ENCODE measurements at places on chromosomes 11 and 22.
A peak's percentile ranks its signal among the peaks of the same experiment; 100 is the strongest.

DNA sequence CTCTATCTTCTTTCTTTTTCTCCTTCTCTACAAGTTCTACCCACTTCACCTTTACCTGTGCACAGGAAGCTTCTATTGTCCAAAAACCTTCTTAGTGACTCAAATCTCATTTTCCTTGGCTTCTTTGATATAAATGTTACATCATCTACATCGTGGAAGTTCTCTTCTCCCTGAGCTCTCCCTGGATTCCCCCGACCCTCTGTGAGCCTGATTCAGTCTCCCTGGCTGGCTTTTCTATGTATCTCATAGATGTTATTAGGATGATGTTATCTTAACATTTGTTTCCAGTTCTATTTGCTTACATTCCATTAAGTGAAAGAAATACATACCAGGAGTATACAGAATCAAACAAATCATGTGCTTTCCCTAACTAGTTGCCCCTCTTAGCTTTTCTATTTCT lies 235.8 kb upstream of the PITPNB start:
- no peak for DNase-seq

DNA sequence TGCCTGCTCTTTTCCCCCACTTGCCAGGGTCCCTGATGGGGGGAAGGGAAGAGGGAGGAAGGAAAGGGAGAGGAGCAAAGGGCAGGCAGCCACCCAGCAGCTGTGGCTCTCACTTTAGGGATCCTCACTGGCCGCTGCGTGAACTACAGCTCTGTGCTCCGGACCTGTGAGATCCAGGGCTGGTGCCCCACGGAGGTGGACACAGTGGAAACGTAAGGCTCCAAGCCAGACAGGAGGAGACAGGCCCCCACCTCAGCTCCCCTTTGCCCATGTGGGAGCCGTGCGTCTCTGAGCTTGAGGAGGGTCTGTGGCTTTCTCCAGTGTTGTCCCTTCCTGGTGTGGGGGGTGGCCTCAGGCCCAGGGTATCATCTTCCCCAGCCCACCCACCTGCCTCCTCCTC lies 9.9 kb downstream of the P2RX3 start:
- no peak for DNase-seq

- DNase-seq = no peak
These were observed 86.0 kb downstream of the PKNOX2 start for GRCh38 chr11:125250318-125251213.

DNA sequence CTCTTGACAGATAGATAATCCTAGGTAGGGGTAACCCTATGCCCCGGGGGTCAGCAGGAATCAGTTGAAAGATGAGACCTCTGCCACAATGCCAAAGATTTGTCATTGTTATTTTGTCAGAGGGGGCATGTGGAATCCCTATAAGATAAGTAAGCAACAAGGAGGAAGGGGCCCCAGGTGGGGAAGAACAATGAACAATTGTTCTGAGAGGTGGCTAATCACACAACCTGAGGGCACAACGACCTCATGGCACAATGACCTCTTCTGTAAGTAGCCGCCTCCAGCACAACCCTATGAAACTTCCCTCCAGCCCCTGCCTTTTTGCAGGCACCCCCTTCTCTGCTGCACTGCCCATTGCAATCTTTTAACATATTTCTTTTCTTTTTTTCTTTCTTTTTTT lies 11.8 kb upstream of the FBLN1 start:
- no peak for DNase-seq

DNA sequence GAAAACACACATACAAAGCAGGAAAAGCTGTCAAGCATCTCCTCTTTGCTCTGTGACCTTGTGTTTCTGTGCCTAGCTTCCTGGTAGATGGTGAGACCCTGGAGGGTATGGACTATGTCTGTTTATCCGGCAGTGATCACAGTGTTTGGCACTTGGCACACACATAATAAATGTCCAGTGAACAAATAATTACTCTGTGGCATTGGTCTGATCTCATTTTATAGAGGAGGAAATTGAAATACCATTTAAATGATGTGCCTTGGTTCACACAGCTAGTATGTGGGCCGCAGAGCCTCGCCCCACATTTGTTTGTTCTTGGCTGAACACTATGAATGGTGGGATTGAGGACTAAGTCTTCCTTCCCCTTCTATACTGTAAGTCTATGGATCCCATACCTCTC lies 104.7 kb upstream of the SPON1 start:
- DNase-seq = no peak

GRCh38 chr11:22221143-22221542 lies 28.3 kb downstream of the ANO5 start:
- DNase-seq = no peak

GRCh38 chr11:36253238-36253637 lies 36.0 kb downstream of the COMMD9 start:
- DNase-seq = no peak

DNA sequence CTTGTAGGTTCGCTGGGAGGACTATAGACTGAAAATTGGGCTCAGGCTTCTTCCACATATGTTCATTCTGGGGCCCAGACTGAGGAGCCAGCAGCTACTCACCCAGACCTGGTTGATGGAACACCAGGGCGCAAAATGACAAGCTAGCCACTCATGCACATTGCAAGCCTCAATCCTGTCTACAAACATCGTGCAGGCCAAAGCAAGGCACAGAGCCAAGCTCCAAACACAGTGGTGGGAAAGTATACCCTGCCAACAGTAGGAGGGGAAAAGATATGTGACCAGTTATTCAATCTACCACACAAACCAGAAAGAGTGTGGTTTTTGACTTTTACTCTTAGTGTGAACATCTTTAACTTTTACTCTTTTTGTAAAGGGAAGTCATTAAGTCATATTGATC lies 660.5 kb downstream of the NTM start:
- DNase-seq = no peak

GRCh38 chr22:17579535-17579981 lies 16.3 kb downstream of the SLC25A18 start:
- no peak for DNase-seq

DNA sequence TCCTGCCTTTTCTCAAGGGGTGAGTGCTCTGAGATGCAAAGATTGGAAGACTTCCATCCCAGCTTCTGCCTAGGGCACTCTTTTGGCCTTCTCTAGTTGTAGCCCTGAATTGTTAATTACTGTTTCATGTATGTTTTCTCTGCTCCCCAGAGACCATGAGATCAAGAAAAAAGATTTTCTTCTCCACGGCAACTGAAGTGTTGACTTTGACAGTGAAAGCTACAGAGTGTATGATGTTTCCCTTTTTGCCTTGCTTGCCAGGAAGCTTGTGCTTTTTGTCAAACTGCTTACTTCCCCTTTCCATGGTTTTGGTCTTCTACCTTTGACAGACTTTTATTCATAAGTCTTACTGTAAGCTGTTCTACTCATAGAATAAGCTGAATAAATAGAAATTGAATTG lies 23.3 kb upstream of the EIF3D start:
- DNase-seq = no peak

DNA sequence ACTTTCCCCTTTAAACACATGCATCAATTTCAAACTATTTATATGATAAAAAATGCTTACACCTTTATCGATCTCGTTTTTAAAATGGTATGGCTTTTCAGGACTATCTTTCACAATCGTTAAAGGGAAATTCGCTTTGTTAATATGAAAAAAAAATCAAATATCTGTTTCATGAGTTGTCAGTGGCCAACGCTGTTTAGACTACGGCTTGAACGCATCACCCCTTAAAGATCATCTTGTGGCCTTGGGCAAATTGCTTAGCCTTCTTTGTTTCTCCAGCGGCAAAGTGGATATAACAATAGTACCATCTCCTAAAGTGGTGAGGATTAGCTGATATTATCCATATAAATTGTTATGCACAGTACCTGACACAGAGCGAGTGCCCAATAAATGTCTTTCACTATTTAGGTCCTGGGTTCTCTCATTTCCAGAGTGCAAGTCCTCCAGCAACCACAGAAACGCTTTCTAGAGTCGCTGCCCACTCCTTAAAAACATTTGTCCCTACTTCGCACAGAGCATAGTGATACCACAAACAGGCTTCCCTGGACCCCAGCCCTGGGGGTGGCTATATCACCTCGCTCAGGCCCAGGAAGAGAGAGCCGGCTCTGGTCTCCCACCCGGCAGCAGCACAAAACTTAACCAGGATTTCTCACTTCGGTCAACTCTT lies 904 bp downstream of the SLC35F2 start:
- DNase-seq = no peak

DNA sequence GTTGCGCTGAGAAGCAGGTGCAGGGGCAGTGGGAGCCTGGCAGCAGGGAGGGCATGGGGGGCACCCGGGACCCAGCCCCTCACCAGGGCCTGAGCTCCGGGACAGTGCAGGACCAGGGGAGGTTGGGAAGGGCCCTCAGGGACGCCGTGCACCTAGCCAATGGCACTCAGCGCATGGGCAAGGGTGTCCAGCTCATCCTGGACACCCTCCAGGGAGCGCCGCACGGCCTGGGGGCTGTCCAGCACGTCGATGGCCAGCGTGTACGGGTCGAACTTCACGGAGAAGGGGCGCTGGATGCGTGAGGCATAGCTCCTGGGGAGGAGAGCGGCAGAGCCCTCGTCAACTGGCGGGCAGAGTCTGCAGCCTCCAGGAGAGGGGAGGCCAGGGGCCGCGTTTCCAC lies 3.1 kb upstream of the INS start:
- no peak for DNase-seq

DNA sequence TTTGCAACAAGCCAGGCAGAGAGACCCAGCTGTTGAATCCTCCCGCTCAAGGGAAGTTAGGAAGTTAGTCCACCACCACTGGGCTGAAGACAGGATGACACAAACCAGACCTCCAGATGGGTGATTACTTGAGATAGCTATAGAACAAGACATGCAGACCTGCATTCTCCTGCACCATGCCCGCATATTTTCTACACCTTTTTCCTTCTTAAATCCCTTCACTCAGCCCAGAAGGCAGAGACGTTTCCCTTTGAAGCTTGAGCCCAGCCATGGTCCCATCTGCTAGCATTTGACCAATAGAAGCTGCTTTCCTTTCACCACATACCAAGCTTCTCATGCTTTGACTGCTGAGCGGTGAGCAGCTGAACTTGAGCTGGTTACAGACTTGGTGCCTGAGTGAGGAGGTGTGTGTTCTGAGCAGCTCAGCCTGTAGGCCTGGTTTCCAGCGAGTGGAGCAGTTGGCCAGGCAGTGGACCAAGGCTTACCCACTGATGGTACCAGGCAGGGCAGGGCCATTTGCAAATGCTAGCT lies 29.2 kb upstream of the CBX6 start:
- DNase-seq = no peak

GRCh38 chr11:126592496-126593410 lies 237.3 kb downstream of the ST3GAL4 start:
- no peak for DNase-seq

GRCh38 chr11:106474274-106474673 lies 396.8 kb downstream of the AASDHPPT start:
- no peak for DNase-seq

- no peak for DNase-seq
These were observed 20.8 kb downstream of the MUC15 start for GRCh38 chr11:26551186-26551801.

GRCh38 chr22:49866646-49867045 lies 13.0 kb downstream of the ZBED4 start:
- DNase-seq = no peak

- no peak for DNase-seq
These were observed 259.8 kb upstream of the BLID start for GRCh38 chr11:122375687-122376399.

GRCh38 chr22:23180301-23180892 lies at the start of gene BCR:
BCR (plus strand) TSS chr22:23180509; CDS start chr22:23180961, 452 bp downstream.
- peak; percentile 56 for DNase-seq

DNA sequence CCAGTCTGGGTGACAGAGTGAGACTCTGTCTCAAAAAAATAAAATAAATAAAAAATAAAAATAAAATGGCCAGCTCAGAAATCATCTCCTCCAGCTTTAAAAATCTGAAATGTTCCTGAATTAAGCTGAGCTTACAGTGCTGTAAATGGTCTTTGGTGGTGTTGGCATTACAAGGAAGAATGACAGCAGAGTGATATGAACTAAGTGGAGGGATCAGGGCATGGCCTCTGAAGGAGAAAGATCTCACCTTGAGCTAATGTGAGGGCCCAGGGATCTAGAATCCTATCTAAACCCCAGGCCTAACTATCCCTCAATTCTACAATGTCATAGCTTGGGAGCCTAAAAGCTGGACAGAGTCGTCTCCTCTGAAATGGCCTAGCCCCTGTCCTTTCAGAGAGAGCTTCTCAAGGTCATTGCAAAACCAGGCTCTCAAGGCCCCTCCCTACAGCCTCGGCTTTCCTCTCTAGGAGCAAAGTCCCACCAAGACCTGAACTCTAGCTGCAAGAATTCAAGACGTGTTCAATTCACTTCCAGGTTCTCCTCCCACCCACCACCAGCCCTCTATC lies 345.4 kb downstream of the BUD13 start:
- DNase-seq = no peak

- peak; percentile 42 for DNase-seq
These were observed 2.6 kb downstream of the PDE3B start for GRCh38 chr11:14645985-14646900.

- no peak for DNase-seq
These were observed 30.5 kb upstream of the FNBP4 start for GRCh38 chr11:47797633-47798032.

DNA sequence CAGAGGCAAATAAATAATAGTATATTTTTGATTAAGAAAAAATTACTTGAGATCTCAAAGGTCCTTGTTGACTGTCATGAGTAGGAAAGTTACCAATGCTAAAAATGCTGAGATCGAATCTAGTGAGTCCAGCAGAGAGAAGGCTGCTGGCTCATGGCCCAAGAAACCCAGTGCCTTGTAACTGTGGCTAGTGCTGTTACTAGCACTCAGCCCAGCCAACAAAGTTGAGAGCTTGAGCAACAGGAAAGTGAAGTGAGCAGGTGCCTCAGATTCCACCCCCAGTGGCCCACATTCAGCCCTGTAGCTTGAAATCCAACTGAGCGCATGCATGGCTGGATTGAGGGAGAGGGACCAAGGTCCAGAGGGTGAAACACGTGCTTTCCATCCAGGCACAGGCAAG lies 398.2 kb downstream of the SHANK2 start:
- no peak for DNase-seq

GRCh38 chr11:28476049-28476448 lies 367.9 kb downstream of the METTL15 start:
- DNase-seq = no peak

GRCh38 chr11:61587541-61587941 lies 6.7 kb upstream of the SYT7 start:
- no peak for DNase-seq

- no peak for DNase-seq
These were observed 24.1 kb upstream of the CCDC89 start for GRCh38 chr11:85709941-85710702.

DNA sequence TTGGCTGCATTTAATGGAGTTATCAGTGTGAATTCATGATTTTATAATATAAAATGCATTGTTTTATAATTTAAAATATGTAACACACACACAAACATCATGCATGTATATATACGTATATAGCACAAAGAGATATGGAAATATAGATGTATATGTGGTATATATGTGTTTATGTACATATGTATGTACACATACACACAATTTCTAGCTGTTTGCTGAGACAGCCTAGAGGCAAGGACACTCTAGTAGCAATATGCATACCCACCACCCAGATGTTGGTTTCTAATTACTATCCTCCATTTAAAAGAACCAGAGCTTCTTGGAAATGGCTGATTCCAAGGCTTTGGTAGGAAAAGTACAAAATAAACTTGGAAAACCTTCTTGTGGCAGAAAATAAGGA lies 50.4 kb downstream of the RBFOX2 start:
- DNase-seq = no peak

Measured in stimulated activated naive CD4-positive, alpha-beta T cell (primary cell).